Hematopoietic multipotent progenitor cell treated with erythropoietin and hydrocortisone succinate and interleukin-3 and kit ligand, for 6 days (in vitro differentiated cells): ENCODE measurements at places on chromosomes 12 and 14.

- peak; percentile 88 for DNase-seq
Measured at GRCh38 chr12:64625243-64626077, 15.2 kb downstream of the RASSF3 start.

DNA sequence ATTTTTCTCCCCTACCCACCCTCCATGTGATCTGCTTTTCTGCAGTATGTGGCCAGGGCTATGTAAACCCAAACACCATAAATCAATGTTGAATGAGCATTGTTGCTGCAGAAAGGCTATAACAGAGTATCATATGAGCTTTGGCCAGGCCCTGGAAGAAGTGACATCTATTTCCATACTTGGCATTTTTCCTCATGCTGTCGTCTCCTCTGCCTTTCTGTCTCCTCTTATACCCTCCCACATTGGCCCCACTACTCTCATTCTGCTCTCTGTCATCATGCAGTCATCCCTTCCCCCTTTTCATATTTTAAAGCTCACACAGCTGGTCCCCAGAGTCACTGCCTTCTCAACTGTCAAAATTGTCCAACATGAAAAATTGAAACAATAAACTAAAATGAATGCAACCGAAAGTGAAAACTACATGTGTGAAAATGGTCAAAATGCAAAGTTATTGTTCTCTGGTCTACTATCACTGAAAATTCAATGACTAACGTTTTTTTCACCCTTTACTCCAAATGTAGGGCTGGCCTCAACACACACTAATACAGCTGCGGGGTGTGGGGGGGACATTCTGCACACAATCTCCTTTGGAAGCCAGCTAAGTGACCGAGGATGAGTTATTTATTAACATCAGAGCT is 290.7 kb upstream of the TMPO start:
- no peak for DNase-seq

GRCh38 chr14:66606826-66607225 is 98.9 kb downstream of the GPHN start:
- no peak for DNase-seq

DNA sequence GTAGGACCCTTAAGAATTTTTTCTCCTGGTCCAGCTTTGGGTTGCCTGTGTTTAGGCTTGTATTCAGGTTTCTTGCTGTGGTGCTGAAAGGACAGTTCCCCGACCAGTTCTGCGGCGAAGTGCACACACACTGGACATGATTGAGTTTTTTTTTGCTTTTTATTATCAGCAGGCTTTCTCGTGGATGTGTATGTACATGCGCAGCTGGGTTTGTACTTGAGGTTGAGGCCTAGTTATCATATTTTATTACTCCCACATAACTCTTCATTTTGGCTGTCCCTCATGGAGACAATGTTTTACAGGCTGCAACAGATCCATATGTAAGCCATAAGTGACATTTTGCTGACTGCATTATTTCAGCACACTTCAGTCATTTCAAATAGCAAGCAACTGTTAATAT is 2.5 kb downstream of the SCN8A start:
- DNase-seq, result peak; percentile 69

GRCh38 chr14:73606271-73606670 is 6.0 kb upstream of the ACOT6 start:
- DNase-seq, result no peak
